H1 (cell line): ENCODE measurements at places on chromosomes 13 and 19.

DNA sequence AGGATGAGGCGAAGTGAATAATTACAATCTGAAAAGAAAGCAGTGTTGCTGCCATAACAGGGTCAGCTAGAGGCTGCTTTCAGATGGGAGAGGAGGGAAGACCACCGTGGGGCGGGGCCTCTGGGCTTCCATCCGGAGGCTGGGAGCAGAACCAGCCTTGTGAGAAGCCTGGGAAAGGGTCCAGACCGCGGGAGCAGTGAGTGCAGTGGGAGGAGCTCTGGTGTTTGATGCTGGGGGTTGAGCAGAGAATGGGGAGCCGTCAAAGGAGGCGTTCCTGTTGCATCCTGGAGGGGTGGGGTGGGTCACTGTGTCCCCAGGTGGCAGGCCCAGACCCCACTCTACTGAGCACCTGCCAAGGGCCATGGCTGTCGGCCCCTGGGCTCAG lies 18.1 kb downstream of the NKPD1 start:
- DNase-seq = no peak

DNA sequence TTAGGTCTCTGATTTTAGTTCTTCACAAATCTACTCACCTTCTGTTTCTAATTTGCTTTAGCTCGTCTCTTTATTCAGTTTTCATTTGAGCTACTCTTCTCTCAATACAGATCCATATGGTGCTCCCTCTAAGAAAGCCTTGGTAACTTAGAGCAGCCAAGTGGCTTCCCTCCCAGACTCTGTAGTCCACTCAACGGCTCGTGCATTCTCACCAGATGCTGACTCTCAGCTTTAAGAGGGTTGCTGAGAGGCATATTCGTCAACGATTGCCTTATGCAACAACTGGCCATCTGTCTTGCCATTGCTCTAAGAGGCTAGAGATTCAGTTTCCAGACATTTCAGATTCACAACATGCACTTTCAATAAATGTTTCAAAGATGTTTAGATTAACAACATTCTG lies 785.8 kb upstream of the SLC10A2 start:
- DNase-seq = no peak

DNA sequence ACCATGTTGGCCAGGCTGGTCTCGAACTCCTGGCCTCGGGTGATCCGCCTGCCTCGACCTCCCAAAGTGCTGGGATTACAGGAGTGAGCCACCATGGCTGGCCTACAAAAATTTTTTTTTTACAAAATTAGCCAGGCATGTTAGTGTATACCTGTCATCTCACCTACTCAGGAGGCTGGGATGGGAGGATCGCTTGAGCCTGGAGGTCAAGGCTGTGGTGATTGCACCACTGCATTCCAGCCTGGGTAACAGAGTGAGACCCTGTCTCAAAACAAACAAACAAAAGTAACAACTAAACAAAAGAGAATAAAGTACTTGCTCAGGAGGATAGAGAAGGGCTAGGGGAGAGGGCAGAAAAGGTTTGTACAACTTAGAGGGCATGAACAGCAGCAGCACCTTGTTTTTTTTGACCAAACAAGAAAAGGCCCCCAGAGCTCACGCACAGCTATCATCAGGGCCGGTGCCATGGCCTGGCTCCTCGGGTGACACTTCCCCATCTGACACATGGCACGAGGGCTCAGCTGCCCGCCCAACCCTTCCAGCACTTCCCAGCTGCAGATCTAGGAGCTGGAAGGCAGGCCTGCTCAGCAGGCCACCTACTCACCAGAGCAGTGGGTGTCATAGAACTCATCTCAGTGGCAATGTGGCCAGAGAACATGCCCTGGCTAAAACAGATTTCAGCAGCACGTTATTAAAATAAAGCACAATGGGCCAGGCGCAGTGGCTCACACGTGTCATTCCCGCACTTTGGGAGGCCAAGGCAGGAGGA lies 8.6 kb upstream of the SLC7A9 start:
- no peak for DNase-seq

GRCh38 chr13:48506092-48506701 lies 26.7 kb downstream of the RCBTB2 start:
- DNase-seq = no peak
